ENCODE measurements at places on chromosomes 5 and 9.

DNA sequence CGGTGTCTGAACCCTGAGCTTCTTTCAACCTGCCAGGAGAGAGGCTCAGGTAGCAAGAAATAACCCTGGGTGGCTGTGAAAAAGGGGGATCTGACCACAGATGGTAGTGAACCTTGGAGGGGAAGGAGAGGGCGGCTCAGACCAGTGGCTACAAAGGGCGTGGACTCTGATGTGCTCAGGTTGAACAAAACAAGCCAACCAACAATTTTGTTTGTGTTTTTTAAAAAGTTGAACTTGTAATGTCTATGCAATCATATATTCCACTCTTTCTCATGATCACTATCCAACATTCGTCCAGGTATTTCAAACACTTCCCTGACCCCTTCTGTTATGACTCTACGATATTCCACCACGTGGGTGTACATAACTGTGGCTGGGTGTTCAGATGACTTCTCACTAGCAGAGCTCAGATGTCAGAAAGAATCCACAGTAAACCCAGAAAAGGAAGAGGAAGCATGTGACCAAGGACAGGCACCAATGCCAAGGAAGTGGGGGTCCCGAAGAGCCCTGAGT lies 20.0 kb downstream of the PTPN3 start:
- no peak overlapping the region for H3K27ac ChIP-seq
- H3K27me3 ChIP-seq: peaks cover 54% of the 10 kb centered on the region
- peaks cover 5% of the 10 kb centered on the region for H3K4me1 ChIP-seq
- no peak for DNase-seq

- no peaks in the 10 kb centered on the region for H3K36me3 ChIP-seq
- H3K27ac ChIP-seq: no peak overlapping the region
- H3K4me1 ChIP-seq: no peaks in the 10 kb centered on the region
- no peaks in the 10 kb centered on the region for H3K27me3 ChIP-seq
- no peak overlapping the region for H3K4me3 ChIP-seq
Observed at GRCh38 chr5:135335031-135335828, 63.8 kb downstream of the MACROH2A1 start.

DNA sequence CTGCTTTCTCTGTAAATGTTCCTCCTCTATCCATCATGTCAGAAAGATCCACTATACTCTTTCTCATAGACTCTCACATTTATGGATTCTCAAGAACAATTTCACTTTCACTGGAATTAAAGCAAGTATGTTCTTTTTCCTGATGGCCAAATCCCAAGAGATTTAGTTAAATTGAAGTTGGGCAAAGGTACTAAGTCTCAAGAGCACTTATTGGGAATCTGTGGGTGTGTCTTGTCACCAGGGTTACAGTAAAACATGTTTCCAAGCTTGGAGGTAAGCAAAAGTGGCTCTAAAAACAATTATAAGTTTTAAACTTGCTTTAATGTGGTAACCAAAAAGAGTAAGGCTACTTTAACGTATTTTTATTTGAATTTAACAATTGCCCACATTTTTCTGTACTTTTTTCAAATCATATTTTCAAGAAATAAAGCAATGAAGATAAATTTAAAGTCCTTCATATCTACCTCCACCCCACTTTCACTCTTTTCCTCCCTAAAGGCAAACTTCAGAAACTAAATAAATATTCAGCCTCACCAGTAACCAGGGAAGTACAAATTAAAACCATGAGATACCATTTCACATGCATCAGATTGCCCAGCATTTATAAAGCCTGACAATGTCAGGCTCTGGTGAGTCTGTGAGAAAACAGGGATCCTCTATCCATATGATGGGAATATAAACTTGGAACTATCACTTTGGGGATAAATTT lies 387.4 kb downstream of the CETN3 start:
- H3K36me3 ChIP-seq: no peaks in the 10 kb centered on the region
- no peak overlapping the region for H3K27ac ChIP-seq
- H3K27me3 ChIP-seq: no peaks in the 10 kb centered on the region
- H3K4me3 ChIP-seq: no peak overlapping the region
- DNase-seq: no peak

- no peak for DNase-seq
- H3K4me1 ChIP-seq: no peaks in the 10 kb centered on the region
- no peaks in the 10 kb centered on the region for H3K36me3 ChIP-seq
- no peak overlapping the region for H3K27ac ChIP-seq
- no peaks in the 10 kb centered on the region for H3K27me3 ChIP-seq
- no peak overlapping the region for H3K4me3 ChIP-seq
Observed at GRCh38 chr5:16856531-16856930, 79.6 kb downstream of the MYO10 start.

- no peaks in the 10 kb centered on the region for H3K27me3 ChIP-seq
- no peak overlapping the region for H3K4me3 ChIP-seq
- no peak overlapping the region for H3K27ac ChIP-seq
- peak; percentile 13 for DNase-seq
- peaks cover 4% of the 10 kb centered on the region for H3K4me1 ChIP-seq
- H3K36me3 ChIP-seq: no peaks in the 10 kb centered on the region
Observed at GRCh38 chr9:100216178-100216787, 117.2 kb downstream of the INVS start.

GRCh38 chr5:51416149-51416548 lies 32.9 kb downstream of the ISL1 start:
- no peaks in the 10 kb centered on the region for H3K36me3 ChIP-seq
- no peak overlapping the region for H3K4me3 ChIP-seq
- no peak overlapping the region for H3K27ac ChIP-seq
- H3K27me3 ChIP-seq: no peaks in the 10 kb centered on the region

GRCh38 chr5:150297934-150298595 lies 4.6 kb downstream of the ARSI start:
- peaks cover 6% of the 10 kb centered on the region for H3K4me1 ChIP-seq
- H3K4me3 ChIP-seq: no peak overlapping the region

DNA sequence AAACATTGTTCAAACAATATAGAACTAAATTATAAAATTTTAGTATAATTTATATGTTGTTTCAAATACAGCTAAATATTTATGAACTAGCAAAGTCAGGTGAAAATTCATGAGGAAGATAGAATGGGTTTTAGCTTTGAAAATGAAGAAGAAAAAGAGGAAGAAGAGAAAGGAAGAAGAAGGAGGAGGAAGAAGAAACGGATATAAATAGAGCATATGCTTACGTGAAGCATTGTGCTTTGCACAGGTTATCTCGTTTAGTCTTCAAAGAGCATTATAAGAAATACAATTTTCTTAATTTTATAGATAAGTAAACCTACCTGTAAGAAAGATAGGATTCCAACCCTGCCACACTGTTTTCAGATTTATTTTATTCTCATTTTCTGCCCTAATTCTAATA lies 620.6 kb upstream of the DAB2 start:
- H3K36me3 ChIP-seq: no peaks in the 10 kb centered on the region
- no peaks in the 10 kb centered on the region for H3K27me3 ChIP-seq
- no peaks in the 10 kb centered on the region for H3K4me1 ChIP-seq

GRCh38 chr5:146440353-146440752 lies 6.8 kb upstream of the TCERG1 start:
- no peak overlapping the region for H3K27ac ChIP-seq
- no peak for DNase-seq
- no peaks in the 10 kb centered on the region for H3K4me1 ChIP-seq
- peaks cover 49% of the 10 kb centered on the region for H3K27me3 ChIP-seq
- no peak overlapping the region for H3K4me3 ChIP-seq
- peaks cover 4% of the 10 kb centered on the region for H3K36me3 ChIP-seq

- H3K27ac ChIP-seq: no peak overlapping the region
- H3K4me1 ChIP-seq: no peaks in the 10 kb centered on the region
- H3K27me3 ChIP-seq: no peaks in the 10 kb centered on the region
- no peak for DNase-seq
- H3K4me3 ChIP-seq: no peak overlapping the region
Observed at GRCh38 chr5:110371725-110372041, 354.8 kb downstream of the TMEM232 start.

DNA sequence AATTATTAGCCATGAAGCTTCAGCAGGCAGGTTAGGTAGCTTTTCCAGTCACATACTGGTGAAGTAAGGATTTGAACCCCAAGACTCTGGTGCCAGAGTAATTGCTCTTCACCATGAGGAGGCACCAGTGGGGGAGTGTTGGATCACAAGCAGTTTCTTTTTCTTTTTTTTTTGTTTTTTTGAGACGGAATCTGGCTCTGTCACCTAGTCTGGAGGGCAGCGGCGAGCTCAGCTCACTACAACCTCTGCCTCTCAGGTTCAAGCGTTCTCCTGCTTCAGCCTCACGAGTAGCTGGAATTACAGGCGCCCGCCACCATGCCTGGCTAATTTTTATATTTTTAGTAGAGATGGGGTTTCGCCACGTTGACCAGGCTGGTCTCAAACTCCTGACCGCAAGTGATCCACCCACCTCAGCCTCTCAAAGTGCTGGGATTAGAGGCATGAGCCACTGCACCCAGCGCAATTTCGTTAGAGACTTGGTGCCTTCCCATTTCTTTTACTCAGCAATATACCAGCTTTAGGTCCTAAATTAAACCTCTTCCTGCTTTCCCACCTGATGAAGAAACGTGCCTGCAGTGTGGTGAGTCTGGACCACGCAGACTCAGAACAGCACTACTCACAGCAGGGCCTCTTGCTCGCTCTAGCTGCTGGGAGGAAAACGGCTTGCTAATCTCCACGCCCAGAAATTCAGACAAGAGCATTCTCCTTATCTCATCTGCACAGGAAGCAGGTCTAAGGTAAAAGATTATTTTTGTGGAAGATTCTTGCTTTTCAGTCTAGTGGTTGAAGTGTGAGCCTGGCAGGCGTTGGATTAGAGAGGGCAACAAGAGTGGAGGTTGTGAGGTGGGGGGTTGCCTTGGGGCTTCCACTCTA lies at the start of gene S100Z:
Gene S100Z, plus strand, starts transcription at position 596 of the 873 bp plus-strand sequence. CDS start 25,346 bp downstream, outside the sequence.
- no peak for DNase-seq
- no peaks in the 10 kb centered on the region for H3K36me3 ChIP-seq
- peak within 1 kb of the TSS; percentile 76 for H3K4me3 ChIP-seq
- no peaks in the 10 kb centered on the region for H3K27me3 ChIP-seq
- peak within 1 kb of the TSS; percentile 93 for H3K27ac ChIP-seq
- H3K4me1 ChIP-seq: peaks cover 21% of the 10 kb centered on the region

GRCh38 chr5:121974261-121974660 lies 12.5 kb downstream of the SRFBP1 start:
- H3K27ac ChIP-seq: no peak overlapping the region
- DNase-seq: no peak
- H3K4me1 ChIP-seq: peaks cover 15% of the 10 kb centered on the region
- no peaks in the 10 kb centered on the region for H3K27me3 ChIP-seq

DNA sequence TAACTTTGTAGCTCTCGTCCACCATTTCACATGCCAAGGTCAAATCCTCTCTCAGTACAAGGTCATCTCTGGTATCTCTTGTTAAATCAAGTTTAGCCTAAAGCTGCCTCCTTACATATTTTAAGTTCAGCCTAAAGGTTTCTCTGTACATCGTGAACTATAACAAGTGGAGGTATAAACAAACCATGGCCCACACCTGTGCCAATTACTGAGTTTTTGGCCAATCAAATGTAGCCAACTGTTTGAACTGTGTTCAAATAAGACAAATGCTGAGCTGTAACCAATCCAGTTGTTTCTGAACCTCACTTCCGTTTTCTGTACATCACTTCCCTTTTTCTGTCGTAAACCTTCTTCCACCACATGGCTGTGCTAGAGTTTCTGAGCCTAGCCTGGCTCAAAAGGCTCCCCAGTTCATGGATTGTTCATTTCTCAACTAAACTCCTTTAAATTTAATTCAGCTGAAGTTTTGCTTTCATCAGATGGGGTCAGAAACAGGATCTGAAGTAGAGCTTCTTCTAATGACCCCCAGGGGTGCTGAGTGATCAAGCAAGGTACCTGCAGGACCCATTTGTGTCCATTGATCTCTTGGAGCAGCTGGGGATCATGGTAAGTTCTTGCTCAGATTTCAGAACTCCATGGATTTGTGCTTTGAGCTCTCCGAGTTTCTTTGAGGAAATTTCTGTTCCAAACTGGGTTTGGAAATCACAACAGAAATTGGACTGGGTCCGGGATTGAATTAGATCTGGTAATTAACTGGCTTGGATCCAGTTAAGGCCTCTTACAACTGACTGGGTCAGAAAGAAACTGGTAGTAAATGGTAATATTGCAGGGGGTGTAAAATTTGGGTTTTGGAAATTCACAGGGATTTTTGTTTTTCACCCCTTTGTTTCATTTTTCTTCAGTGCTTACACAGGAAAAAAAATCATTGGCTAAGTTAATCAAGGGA lies 11.0 kb upstream of the NANS start:
- DNase-seq: no peak
- H3K27me3 ChIP-seq: peaks cover 4% of the 10 kb centered on the region
- peaks cover under 1% of the 10 kb centered on the region for H3K36me3 ChIP-seq
- peaks cover 6% of the 10 kb centered on the region for H3K4me1 ChIP-seq

- peaks cover 6% of the 10 kb centered on the region for H3K36me3 ChIP-seq
- peak overlapping the region; percentile 73 for H3K4me3 ChIP-seq
- no peak for DNase-seq
- H3K27ac ChIP-seq: peak overlapping the region; percentile 73
- no peaks in the 10 kb centered on the region for H3K27me3 ChIP-seq
- peaks cover 41% of the 10 kb centered on the region for H3K4me1 ChIP-seq
Observed at GRCh38 chr5:80964491-80964890, 4.3 kb downstream of the RASGRF2 start.

GRCh38 chr9:38205279-38205678 lies 136.3 kb upstream of the SHB start:
- DNase-seq: no peak
- H3K36me3 ChIP-seq: peaks cover 2% of the 10 kb centered on the region
- peaks cover 11% of the 10 kb centered on the region for H3K27me3 ChIP-seq
- H3K4me1 ChIP-seq: peaks cover 4% of the 10 kb centered on the region
- H3K27ac ChIP-seq: peak overlapping the region; percentile 6

DNA sequence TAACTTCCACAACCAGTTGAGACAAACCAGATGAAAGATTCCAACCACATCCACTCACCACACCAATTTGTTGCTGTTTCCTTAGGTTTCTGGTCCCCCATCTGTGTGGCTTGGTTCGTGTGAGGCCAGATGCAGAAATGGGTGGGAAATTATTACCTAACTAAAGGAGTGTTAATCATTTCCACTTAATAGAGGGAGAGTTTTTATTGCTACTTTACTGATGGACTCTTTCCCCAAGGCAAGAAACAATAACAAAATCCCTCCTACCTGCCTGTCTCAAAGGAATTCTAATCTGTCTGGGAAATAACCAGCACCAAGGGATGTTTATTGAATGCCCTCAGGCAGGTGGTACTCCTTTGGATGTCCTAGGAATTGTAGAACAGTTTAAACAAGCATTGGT lies 76.3 kb downstream of the TMEM167A start:
- no peak overlapping the region for H3K27ac ChIP-seq
- DNase-seq: no peak
- H3K36me3 ChIP-seq: no peaks in the 10 kb centered on the region
- H3K4me1 ChIP-seq: no peaks in the 10 kb centered on the region
- no peaks in the 10 kb centered on the region for H3K27me3 ChIP-seq

- no peak overlapping the region for H3K4me3 ChIP-seq
- DNase-seq: no peak
- H3K27me3 ChIP-seq: peaks cover 11% of the 10 kb centered on the region
- H3K27ac ChIP-seq: no peak overlapping the region
- H3K4me1 ChIP-seq: no peaks in the 10 kb centered on the region
Observed at GRCh38 chr5:135654761-135655467, 76.1 kb upstream of the CXCL14 start.
